ENCODE measurements at places on chromosomes 5 and 9. TPM values are rescaled to one million over a fixed set of nuclear protein-coding genes. Genes with fewer than 3 reads are reported as not detected.

Gene ANKRD33B
- 3.7 TPM for total RNA-seq

Gene TNFSF8
- total RNA-seq = not detected

Gene PCDHB13
- under 0.01 TPM for total RNA-seq

Gene OTP
- total RNA-seq = not detected

Gene SLC36A2
- not detected for total RNA-seq

Gene RNF208
- 1.2 TPM for total RNA-seq

Gene CDKN2A
- total RNA-seq = 5.7 TPM

Gene UBE2QL1
- total RNA-seq = not detected

Gene LHFPL2
- 12.4 TPM for total RNA-seq

Gene EGFLAM
- total RNA-seq = 1.2 TPM

Gene TPPP
- total RNA-seq = 0.17 TPM

Gene GPR151
- total RNA-seq = not detected

Gene TRIM14
- 8.9 TPM for total RNA-seq

Gene ZCCHC7
- total RNA-seq = 8.9 TPM

Gene GPR21
- not detected for total RNA-seq

Gene PRSS3
- 1.3 TPM for total RNA-seq

Gene PTGES
- 4.0 TPM for total RNA-seq

Gene C9orf50
- 0.50 TPM for total RNA-seq

Gene QRFP
- not detected for total RNA-seq

Gene GLDC
- 0.34 TPM for total RNA-seq

Gene DMRTA1
- 0.17 TPM for total RNA-seq

Gene LEAP2
- 0.34 TPM for total RNA-seq

Gene ADRA1B
- 2.4 TPM for total RNA-seq

All from bronchus fibroblast of lung (primary cell).